Stimulated activated CD4-positive, alpha-beta T cell treated with anti-CD3 and anti-CD28 coated beads, Interleukin-4, amount 100 ng/mL, for 48 hours (primary cell): ENCODE measurements at places on chromosomes 4 and X.

DNA sequence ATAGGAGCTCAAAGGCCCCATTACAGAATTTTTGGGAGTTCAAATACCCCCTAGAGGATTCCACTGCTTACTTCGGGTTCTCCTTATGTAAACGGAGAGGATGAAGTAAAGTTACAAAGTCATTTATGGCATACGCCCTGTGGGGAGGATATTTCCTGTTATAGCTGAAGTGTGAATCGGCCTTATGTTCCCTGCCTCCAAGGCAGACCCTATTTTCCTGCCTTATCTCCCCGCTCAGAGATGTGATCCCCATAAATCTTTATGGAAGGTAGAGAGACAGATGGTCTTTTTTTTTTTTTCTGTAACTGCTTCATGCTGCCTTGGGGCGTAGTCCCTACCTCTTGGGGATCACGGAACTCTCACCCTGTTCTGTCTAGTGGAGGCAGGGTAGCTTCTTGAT is 56.0 kb upstream of the DHX15 start:
- no peak for DNase-seq

- peak; percentile 6 for DNase-seq
Measured at GRCh38 chr4:37762294-37762990, 64.0 kb upstream of the PGM2 start.

DNA sequence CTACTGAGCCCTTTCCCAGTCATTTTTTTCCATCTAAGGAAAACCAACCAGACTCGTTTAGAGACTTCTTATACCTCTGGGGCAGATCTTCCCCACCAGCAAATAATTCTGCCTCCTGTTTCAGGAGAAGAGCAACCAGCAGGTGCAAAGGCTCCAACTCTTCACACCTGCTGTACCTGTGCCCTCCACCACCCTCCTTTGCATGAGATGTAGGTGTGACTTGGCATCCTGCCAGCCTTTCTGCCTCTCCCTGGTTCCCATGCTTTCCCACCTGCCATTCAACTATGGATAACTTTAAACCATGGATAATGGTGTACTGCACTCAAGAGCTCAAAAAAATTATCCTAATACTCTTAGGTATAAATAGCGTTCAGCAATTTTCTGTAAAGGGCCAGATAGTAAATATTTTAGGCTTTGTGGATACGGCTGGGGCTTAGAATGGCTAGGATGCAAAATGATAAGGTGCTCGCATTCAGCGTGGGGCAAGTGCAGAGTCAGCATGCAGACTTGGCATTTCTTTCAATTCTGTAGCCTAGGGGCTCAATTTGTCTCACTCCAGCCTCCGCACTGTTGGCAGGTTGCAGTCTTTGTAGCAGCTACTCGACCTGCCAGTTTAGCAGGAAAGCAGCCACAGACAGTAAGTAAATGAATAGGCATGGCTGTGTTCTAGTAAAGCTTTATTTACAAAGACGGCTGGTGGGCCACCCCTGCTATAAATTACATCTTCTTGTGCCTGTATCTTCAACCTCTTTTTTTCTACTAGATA is 79.8 kb downstream of the HCCS start:
- DNase-seq, result no peak

DNA sequence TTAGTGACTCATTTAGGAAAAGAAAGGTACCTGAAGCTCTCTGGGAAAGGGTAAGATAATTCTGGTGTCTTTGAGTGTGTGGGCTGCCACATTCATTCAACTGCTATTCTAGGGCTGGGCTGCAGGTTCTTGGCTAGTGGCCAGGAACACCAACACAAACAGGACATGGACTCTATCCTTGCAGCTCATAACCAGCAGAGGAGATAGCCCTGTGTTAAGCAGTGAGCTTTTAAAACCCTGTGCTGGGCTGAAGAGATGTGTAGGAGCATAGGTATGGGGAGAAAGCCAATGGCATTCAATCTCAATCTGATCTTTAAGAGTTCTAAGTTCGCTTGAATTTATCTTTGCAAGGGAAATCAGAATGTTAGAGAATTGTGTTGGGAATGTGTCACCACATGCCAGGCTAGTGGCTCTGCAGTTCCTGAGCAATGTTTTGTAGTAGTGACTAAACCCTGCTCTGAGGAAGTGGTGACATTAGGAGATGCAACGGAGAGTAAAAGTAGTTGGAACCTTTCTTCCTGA is 39.2 kb downstream of the SGMS2 start:
- no peak for DNase-seq

- no peak for DNase-seq
Measured at GRCh38 chr4:656436-657337, 17.4 kb downstream of the ATP5ME start.

DNA sequence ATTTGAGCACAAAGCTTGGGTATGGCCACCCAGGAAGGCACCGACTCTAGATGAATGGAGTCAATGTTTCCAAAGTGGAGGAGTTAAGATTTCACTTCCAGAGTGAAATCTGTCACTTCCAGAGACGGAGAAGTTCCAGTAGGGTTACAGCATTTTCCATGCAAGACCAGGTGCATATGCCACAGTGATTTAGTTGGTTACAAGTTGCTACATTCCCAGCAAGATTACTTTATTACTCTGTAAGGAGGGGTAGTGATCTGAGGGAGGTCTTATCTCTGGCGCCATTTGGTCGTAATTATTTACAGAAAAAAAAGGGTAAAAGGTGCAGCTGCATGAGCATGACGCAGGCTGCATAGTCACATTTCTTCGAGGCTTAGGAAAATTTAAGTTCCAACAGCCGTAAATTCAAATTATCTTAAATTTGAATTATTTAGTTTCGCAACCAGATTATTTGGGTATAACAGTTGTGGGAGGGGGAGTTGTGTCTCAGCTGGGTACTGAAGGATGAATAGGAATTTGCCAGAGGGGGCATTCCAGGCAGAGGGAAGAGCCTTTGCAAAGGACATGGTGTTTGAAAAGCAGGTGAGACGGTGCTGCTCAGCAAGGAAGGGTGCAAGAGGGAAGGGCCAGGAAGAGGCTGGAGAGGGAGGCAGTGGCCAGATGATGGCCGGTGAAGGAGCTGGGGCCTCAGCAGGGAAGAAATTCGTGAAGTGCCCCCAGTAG is 17.4 kb upstream of the AFAP1 start:
- no peak for DNase-seq

- DNase-seq, result no peak
Measured at GRCh38 chrX:119252716-119253115, 16.6 kb downstream of the PGRMC1 start.

DNA sequence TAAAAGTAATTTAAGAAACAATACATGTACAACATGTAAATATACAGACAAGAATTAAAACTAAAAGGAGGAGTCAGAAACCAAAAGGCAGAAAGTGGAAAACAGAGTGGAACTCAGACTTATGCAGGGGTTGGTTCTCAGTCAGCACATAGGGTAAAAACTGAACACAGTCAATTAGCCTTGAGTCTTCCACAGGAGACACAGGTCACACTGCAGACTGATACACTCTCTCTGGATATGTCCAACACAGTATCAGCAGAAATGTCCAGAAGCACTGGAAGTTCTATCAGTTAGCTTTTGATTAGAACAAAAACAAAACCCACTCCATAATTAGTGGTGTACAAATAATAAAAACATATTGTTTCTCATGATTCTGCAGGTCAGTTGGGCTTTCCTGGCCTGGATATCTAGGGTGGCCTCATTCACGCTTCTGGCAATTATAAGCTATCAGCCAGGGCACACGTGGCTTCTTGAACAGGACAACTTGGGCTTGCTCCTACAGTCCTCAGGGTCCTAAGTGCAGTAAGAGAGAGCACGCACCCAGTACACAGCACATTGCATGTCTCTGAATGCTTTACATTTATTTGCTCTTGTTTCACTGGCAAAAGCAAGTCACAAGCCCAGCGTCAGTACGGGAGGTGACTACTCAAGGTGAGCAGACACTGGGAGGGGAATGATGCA is 21.6 kb downstream of the TEC start:
- no peak for DNase-seq

DNA sequence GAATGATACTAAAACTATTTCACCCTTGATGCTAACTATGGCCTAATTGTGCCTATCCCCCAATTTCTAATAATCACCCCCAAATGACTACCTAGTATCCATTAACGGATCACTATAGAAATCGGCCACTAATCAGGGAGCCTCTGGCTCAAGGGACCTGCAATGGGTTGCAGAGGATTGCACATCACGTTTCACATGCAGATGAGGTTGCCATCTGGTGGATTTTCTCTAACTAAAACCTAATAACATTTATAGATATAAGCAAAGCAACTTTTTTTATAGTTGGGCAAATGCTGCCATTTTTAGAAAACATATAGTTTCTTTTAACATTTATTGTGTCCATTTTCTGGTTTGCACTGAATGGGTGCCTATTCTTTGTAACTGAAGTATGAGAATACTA is 28.3 kb upstream of the ALG13 start:
- DNase-seq, result no peak

GRCh38 chr4:159219862-159220261 is 117.0 kb downstream of the RAPGEF2 start:
- DNase-seq, result no peak

- DNase-seq, result peak; percentile 31
Measured at GRCh38 chr4:106315476-106315967, 487 bp downstream of the TBCK start.

DNA sequence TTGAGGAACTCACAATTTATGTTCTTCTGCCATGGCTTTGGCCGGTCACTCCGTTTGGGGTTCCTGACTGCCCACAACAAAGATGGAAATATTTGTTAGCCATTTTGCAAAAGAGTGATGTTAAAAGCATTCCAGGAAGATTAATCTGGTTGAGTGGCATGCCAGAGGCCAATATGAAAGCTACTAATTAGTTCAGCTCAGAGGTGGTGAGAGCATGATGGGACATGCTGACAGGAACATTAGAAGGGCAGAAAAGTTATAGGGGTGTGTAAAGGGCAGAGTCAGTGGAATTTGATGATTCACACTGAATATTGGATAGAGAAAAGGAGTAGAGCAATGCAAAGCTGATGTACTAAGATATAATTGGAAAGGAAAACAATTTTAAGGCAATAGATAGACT is 94.4 kb downstream of the TLL1 start:
- DNase-seq, result no peak

- no peak for DNase-seq
Measured at GRCh38 chr4:57865264-57865663, 755.1 kb upstream of the IGFBP7 start.

GRCh38 chrX:100600758-100601157 is 16.0 kb downstream of the TNMD start:
- no peak for DNase-seq

DNA sequence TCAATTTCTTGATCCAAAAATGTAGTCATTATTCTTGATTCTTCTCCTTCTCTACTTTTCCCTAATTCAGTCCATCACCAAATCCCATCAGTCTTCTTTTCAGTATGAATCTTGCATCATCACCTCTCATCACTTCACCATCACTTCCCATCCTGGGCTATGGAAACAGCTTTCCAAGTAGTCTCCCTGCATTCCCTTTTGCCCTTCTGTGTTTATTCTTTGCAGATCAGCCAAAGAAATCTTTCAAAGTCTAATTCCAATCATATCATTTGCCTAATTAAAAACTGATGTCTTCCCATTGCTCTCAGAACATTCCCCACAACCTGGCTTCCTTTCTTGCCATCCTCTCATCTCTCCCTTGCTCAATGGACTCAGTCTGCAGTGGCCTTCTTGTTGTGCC is 201.7 kb upstream of the ADAMTS3 start:
- no peak for DNase-seq

DNA sequence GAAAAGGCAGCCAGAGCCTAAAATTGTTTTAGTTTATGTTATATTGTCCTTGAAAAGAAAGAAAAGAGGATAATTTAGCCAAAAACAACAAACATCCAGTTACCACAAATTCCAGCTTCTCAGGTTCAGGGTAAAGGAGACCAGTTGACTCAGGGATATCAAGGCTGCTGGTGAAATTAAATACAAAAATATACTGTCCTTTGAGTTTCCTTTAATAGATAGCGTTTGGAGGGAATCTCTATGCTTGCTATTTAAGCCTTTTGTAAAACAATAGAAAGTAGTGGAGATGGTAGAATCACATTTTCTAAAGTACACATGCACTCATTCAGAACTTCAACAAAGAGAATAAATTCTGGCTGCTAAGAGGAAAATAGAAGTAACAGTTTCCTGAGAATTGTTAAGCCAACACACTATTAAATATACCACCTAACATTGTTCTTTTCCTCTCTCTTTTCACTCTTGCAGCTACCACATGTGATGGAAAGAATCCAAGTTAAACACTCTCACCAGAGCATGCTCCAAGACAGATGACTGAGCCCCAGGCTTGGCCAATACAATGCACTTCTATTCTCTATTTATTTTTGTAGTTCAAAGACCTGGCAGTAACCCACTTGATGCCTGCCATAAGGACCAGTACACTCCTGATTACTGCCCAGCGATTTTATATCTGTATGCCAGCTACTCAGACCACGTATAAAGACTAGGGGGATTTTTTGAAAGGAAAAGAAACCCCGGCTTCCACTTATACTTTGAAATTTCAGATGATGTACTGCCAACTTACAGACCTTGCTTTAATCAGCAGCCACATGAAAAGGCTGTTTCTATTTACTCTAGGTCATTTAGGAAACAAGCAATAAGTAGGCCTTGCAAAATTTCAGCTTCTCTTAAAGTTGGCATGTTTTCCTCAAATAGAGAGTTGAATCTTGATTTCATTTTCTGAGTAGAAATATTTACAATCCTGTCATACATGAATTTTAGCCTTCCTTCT is 756.9 kb downstream of the FAT4 start:
- no peak for DNase-seq

DNA sequence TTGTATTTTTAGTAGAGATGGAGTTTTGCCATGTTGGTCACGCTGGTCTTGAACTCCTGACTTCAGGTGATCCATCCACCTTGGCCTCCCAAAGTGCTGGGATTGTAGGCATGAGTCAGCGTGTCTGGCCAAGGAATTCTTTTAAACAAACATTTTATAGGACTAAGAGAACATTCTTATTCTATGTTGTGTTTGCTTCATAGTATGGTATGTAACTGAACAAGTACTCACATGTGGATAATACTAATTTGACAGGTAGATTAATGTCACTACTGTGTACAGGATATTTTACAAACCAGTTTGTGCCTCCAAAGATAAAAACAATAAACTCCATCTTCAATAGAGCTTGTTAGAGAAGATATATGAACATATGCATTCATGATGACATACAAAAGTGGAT is 1353.4 kb downstream of the PCDH7 start:
- no peak for DNase-seq

GRCh38 chr4:19683426-19683825 is 568.3 kb upstream of the SLIT2 start:
- no peak for DNase-seq

- no peak for DNase-seq
Measured at GRCh38 chr4:113031212-113031611, 18.2 kb upstream of the ANK2 start.

GRCh38 chrX:118212817-118213183 is 96.2 kb upstream of the KLHL13 start:
- no peak for DNase-seq

- DNase-seq, result no peak
Measured at GRCh38 chr4:137768196-137768595, 235.9 kb upstream of the PCDH18 start.

- DNase-seq, result no peak
Measured at GRCh38 chr4:142952821-142953580, 106.9 kb upstream of the INPP4B start.
